ENCODE measurements at places on chromosomes 4 and X. TPM values are rescaled to one million over a fixed set of nuclear protein-coding genes. Genes with fewer than 3 reads are reported as not detected.

DNA sequence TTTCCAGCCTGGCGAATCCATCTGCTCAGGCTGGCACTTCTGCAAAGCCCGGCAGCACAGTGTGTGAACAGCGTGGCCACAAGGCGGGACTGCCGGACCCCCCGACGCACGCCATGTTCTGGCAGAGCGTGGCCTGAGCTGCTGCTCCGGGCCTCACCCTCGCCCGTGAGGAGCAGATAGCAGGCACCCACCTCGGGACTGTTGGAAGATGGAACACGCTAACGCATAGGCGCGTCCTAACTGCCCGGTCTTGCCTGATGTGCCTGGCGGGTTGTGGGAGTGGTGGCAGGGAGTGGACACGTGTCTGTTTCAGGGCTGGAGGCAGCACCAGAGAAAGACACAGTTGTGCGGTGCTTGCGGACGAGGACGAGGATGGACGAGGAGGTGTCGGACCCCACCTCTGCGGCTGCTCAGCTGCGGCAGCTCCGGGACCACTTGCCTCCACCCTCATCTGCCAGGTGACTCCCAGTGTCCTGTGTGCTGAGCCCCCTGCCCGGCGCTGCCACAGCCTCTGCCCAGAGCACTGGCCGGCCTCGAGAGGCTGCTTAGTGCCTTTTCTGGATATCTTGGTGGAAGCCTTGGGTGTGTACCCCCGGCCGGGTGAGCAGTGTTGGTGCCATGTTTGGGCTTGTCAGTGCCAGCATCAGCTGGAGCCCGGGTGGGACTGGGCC lies 28.2 kb downstream of the UVSSA start:
- DNase-seq: no peak
- H3K4me3 ChIP-seq: no peak overlapping the region
- peaks cover 13% of the 10 kb centered on the region for H3K36me3 ChIP-seq
- H3K4me1 ChIP-seq: no peaks in the 10 kb centered on the region
- H3K27me3 ChIP-seq: no peaks in the 10 kb centered on the region

- H3K36me3 ChIP-seq: no peaks in the 10 kb centered on the region
- H3K4me1 ChIP-seq: no peaks in the 10 kb centered on the region
- H3K4me3 ChIP-seq: no peak overlapping the region
- H3K27ac ChIP-seq: no peak overlapping the region
- H3K27me3 ChIP-seq: no peaks in the 10 kb centered on the region
Measured at GRCh38 chrX:141341341-141341740, 99.0 kb upstream of the SPANXC start.

GRCh38 chrX:135984256-135984655 lies 979 bp upstream of the SLC9A6 start:
- H3K27ac ChIP-seq: peak overlapping the region; percentile 86
- no peaks in the 10 kb centered on the region for H3K36me3 ChIP-seq
- H3K4me3 ChIP-seq: peak overlapping the region; percentile 86
- H3K4me1 ChIP-seq: peaks cover 56% of the 10 kb centered on the region

GRCh38 chr4:108004646-108005045 lies 15.0 kb downstream of the HADH start:
- H3K4me1 ChIP-seq: peaks cover 23% of the 10 kb centered on the region
- H3K36me3 ChIP-seq: peaks cover 15% of the 10 kb centered on the region
- H3K27me3 ChIP-seq: no peaks in the 10 kb centered on the region

GRCh38 chr4:121953860-121954259 lies 2.0 kb upstream of the TRPC3 start:
- H3K27ac ChIP-seq: no peak overlapping the region
- no peak for DNase-seq
- no peak overlapping the region for H3K4me3 ChIP-seq

DNA sequence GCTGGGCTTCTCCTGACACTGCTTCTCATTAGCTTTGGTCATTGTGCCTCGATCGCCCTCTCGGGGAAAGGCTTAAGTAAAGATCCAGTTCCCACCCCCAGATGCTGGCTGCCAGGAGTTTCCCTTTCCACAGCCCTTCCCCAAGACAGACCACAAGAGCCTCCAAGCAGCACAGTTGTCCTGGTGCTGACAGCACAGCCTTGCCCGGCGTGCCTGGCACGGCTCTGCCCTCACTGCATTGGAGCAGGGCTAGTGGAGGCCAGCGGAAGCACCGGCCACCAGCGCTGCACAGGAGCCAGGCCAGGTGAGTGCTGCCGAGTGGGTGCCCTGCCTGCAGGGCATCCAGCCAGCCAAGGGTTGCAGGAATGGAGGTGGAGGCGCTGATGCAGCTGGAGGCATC lies 9.7 kb upstream of the MSANTD1 start:
- H3K4me3 ChIP-seq: no peak overlapping the region
- no peak for DNase-seq
- peaks cover 11% of the 10 kb centered on the region for H3K4me1 ChIP-seq

GRCh38 chr4:20544645-20545044 lies 155.6 kb upstream of the PACRGL start:
- peaks cover 2% of the 10 kb centered on the region for H3K27me3 ChIP-seq
- DNase-seq: no peak
- H3K27ac ChIP-seq: no peak overlapping the region
- no peak overlapping the region for H3K4me3 ChIP-seq
- H3K36me3 ChIP-seq: no peaks in the 10 kb centered on the region

DNA sequence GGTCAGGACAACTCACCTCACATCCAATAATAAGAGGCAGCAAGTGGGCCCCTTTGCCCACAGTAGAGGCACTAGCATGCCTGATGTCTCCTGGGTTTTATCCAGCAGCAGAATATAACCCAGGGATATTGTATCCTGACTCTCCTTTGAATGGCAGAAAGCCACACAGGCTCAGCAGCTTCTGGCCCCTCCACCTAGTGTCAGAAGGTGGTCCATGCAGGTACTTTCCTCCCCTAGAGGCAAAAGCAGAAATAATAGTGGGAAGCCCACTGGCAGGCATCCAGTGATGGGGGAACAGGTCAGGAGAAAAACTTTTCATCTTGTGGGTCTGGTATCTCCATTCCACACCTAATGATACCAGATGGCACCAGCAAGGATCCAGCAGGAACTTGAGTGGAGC lies 75.5 kb upstream of the IRS4 start:
- no peaks in the 10 kb centered on the region for H3K36me3 ChIP-seq
- H3K4me1 ChIP-seq: no peaks in the 10 kb centered on the region
- DNase-seq: no peak
- no peak overlapping the region for H3K4me3 ChIP-seq

GRCh38 chr4:163895378-163896005 lies 401.0 kb downstream of the TMA16 start:
- H3K36me3 ChIP-seq: no peaks in the 10 kb centered on the region
- H3K4me3 ChIP-seq: no peak overlapping the region
- no peaks in the 10 kb centered on the region for H3K27me3 ChIP-seq
- peak; percentile 20 for DNase-seq
- H3K4me1 ChIP-seq: peaks cover 21% of the 10 kb centered on the region

DNA sequence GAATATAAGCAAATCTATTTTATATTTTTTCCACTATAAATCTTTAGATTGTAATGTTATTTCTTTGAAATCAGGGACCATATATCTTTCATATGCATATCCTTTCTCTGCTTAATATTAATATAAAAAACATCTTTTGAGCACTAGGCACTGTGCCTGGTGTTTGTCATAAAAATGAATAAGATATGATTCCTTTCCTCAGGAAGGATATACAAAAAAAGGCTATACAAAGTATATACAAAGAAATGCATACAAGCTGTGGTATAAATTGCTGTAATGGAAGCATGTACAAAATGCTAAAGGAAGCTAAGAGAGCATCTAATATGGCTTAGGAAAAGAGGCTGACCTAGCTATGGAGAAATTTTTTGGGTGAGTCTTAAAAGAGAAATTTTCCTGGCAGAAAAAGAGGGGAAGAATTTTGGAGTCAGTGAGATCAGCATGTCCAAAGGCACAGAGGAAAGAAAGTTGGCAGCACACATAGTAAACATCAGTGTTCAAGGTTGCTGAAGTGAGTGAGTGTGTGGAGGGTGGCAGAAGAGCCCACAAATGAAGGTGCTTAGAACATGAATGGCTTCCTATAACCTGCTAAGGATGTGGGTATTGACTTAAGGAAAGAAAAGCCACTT lies 500.0 kb downstream of the SPRY1 start:
- H3K27ac ChIP-seq: no peak overlapping the region
- DNase-seq: no peak
- H3K4me1 ChIP-seq: no peaks in the 10 kb centered on the region

DNA sequence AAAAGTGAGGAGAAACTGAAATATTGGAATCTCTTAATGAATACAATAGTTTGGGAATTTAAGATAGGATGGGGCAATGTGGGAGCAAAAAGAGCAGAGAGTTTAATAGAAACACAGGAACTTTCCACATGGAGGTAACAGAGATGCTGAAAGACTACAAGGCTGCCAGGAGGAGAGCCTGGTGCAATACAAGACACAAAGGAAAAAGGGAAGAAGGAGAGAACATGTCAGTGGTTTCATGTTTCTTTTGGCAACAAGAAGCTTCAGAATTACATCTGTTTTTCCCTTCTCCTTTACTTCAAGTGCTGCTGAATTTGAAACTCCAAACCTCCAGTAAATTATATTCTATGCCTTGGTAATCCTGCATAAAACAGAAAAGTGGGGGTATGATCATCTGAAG lies 474.3 kb downstream of the FAT4 start:
- H3K4me3 ChIP-seq: no peak overlapping the region
- no peaks in the 10 kb centered on the region for H3K27me3 ChIP-seq
- no peak for DNase-seq
- H3K27ac ChIP-seq: no peak overlapping the region

- DNase-seq: no peak
- H3K27ac ChIP-seq: no peak overlapping the region
- no peaks in the 10 kb centered on the region for H3K36me3 ChIP-seq
- no peaks in the 10 kb centered on the region for H3K27me3 ChIP-seq
Measured at GRCh38 chr4:70715097-70715496, 6.7 kb upstream of the RUFY3 start.

DNA sequence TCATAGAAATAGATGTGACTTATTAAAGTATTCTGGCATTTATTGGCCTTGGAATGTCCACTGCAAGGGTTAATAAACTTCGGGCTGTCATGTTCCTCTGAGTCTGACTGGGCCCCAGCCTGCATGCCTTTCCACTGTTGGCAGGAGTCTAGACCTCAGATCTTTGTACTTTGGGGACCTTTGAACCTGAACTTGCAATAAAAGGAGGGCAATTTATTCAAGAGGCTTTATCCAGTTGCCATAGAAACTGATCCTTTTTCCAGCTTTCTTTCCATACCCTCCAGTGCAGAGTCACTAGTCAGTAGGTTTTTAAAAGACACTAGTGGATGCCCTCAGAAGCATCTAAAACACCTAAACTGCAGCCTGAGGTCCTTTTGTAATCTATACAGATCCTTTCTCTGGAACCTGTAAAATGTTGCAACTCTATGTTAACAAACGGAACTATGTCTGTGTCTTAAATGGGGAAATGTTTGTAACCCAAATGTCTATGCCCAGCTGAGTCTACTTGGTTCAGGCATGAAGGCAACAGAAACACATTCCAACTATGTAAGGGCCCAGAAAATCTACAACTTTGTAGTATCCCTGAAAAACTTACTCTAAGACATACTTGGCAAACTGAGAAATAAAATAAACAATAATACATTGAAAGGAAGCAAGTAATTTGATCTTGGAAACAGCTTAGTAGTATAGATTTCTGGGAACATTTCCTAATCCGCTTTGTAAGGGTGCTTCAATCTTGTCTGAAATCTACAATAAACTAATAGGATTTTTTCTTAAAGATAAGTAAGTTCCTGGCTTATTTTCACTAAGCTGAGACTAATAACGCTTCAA lies 41.5 kb downstream of the SOWAHB start:
- no peaks in the 10 kb centered on the region for H3K27me3 ChIP-seq
- no peaks in the 10 kb centered on the region for H3K36me3 ChIP-seq
- no peak overlapping the region for H3K4me3 ChIP-seq
- no peak for DNase-seq
- no peaks in the 10 kb centered on the region for H3K4me1 ChIP-seq

DNA sequence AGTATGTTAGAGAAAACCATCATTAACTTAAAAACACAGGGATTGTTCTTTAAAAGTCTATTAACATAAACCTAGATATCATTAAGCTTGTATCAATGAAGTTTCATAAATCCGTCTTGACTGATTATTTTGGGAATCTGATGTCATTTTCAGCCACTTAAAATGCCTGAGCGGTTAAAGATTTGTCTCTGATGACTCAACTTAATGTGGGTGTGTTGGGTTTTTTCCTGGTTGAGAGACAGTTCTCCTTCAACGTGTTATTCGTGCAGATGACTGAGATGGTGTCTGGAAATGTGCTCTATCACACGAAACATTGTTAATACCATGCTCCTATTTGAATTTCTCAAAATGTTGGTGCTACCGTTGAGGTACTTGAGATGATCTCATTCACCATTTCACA lies 227.3 kb upstream of the TENM3 start:
- no peaks in the 10 kb centered on the region for H3K36me3 ChIP-seq
- H3K27me3 ChIP-seq: peaks cover 1% of the 10 kb centered on the region
- no peak for DNase-seq
- no peak overlapping the region for H3K27ac ChIP-seq
- H3K4me3 ChIP-seq: no peak overlapping the region

DNA sequence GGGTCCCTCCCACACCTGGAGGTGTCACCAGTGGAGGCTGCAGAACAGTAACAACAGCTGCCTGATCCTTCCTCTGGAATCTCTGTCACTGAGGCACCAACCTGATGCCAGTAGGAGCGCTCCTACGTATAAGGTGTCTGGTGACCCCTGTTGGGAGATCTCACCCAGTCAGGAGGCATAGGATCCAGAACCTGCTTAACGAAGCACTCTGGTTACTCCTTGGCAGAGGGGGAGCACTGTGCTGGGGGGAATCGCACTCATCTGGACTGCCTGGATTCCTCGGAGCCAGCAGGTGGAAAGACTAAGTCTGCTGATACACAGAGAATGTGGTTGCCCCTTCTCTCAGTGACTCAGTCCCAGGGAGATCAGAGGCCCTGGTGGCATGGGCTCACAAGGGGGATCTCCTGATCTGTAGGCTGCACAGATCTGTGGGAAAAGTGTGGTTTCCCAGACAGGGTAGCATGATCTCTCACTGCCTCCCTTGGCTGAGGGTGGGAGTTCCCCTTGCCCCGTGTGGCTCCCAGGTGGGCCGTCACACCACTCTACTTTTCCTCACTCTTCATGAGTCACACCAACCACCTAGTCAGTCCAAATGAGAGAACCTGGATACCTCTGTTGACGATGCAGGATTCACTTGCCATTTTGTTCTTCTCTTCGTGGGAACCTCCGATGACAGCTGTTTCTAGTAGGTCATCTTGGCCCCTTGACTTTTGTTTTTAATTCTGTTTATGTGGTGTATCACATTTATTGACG lies 305.9 kb downstream of the IDS start:
- H3K36me3 ChIP-seq: no peaks in the 10 kb centered on the region
- H3K4me3 ChIP-seq: no peak overlapping the region
- H3K27me3 ChIP-seq: peaks cover 3% of the 10 kb centered on the region
- H3K4me1 ChIP-seq: no peaks in the 10 kb centered on the region
- DNase-seq: peak; percentile 16
- no peak overlapping the region for H3K27ac ChIP-seq

- no peak overlapping the region for H3K27ac ChIP-seq
- DNase-seq: no peak
- H3K27me3 ChIP-seq: no peaks in the 10 kb centered on the region
- H3K4me1 ChIP-seq: peaks cover 14% of the 10 kb centered on the region
- H3K4me3 ChIP-seq: no peak overlapping the region
Measured at GRCh38 chr4:185426960-185427688, 1.4 kb upstream of the UFSP2 start.

Gene SPINK2
- total RNA-seq: not detected

Gene MRPL1
- 51.1 TPM for total RNA-seq

Gene KLKB1
- total RNA-seq: not detected

Gene NOX1
- not detected for total RNA-seq

Gene COX7B
- 320 TPM for total RNA-seq

Gene RTL5
- total RNA-seq: 0.92 TPM

All from activated CD4-positive, alpha-beta memory T cell treated with anti-CD3 and anti-CD28 coated beads for 36 hours (primary cell).